ENCODE measurements at places on chromosomes 2 and 18. TPM values are rescaled to one million over a fixed set of nuclear protein-coding genes. Genes with fewer than 3 reads are reported as not detected.

DNA sequence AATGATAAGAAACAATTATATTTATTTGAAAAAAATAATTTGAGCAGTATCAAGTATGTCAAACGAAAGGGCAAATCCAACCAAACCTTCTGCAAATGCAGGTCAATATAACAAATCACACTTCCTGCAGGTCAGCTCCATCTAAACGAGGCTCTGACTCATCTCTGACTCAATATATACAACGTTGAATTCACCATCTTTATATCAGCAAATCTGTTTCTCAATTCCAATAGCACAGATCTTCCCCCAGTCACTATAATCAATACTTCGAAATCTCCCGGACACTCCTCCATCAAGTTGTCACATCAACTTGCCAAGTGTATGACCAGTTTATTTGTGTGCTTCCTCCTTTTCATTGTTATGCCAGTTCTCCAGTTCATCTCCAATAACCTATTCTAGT is 388.9 kb downstream of the ZEB2 start:
- no peak for DNase-seq
- no peaks in the 10 kb centered on the region for H3K4me1 ChIP-seq
- H3K36me3 ChIP-seq: no peaks in the 10 kb centered on the region

Gene CXCR4
- total RNA-seq: 18.1 TPM

- no peak overlapping the region for H3K27ac ChIP-seq
- no peaks in the 10 kb centered on the region for H3K36me3 ChIP-seq
- no peaks in the 10 kb centered on the region for H3K4me1 ChIP-seq
- peak; percentile 47 for DNase-seq
- no peak overlapping the region for H3K4me3 ChIP-seq
These were observed 26.3 kb upstream of the SH3RF3 start for GRCh38 chr2:109102588-109103233.

Gene AP1S3
- 0.91 TPM for total RNA-seq

DNA sequence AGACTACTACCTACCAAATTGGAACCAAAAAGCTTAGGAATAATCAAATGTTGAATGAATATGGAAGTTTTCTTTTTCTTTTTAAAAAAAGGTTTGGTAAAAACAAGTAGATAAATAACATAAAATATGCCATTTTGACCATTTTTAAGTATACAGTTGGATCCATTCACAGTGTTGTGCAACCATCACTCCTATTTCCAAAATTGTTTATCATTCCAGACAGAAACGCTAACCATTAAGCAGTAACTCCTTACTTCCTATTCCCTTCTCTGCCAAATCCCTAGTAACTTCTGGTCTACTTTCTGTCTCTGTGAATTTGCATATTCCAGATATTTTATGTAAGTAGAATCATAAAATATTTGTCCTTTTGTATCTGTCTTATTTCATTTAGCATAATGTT is 39.8 kb downstream of the CD302 start:
- H3K27me3 ChIP-seq: no peaks in the 10 kb centered on the region
- DNase-seq: no peak
- no peak overlapping the region for H3K27ac ChIP-seq
- peaks cover 2% of the 10 kb centered on the region for H3K4me1 ChIP-seq

Gene BOLL
- not detected for total RNA-seq

GRCh38 chr2:207525296-207525695 is 4.5 kb upstream of the CREB1 start:
- no peak for DNase-seq
- no peaks in the 10 kb centered on the region for H3K27me3 ChIP-seq
- no peaks in the 10 kb centered on the region for H3K36me3 ChIP-seq
- H3K4me3 ChIP-seq: no peak overlapping the region

- no peak for DNase-seq
- no peak overlapping the region for H3K4me3 ChIP-seq
- H3K4me1 ChIP-seq: no peaks in the 10 kb centered on the region
- H3K27ac ChIP-seq: no peak overlapping the region
- no peaks in the 10 kb centered on the region for H3K36me3 ChIP-seq
These were observed 397.1 kb upstream of the CDH20 start for GRCh38 chr18:60936101-60936500.

DNA sequence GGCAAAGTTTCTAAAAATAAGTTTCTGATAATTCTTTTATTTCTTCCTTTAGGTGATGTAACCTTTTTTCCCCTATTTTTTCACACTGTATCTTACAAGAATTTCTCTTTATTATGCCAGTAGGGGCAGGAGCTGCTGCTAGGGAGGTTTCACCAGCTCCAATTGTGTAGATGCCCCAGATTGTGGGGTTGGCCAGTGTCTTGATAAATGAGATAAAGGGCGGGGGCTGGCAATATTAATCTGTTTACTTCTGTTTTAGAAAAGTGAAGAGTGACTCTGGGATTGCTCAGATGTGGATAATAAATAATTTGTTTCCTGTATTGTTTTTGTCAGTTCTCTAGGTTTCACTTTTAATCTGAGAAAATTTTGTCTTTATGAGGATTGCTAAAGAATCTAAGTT is 190.4 kb downstream of the MC4R start:
- no peaks in the 10 kb centered on the region for H3K36me3 ChIP-seq
- no peak overlapping the region for H3K4me3 ChIP-seq
- no peaks in the 10 kb centered on the region for H3K4me1 ChIP-seq
- no peak for DNase-seq
- H3K27me3 ChIP-seq: no peaks in the 10 kb centered on the region
- H3K27ac ChIP-seq: no peak overlapping the region

- no peak overlapping the region for H3K4me3 ChIP-seq
- no peak overlapping the region for H3K27ac ChIP-seq
- no peaks in the 10 kb centered on the region for H3K27me3 ChIP-seq
- DNase-seq: no peak
These were observed 28.1 kb downstream of the RHOB start for GRCh38 chr2:20474757-20475566.

Gene METTL21A
- total RNA-seq: 6.7 TPM

Data from aorta (tissue), 5 donors.